DND-41 (cell line): ENCODE measurements at places on chromosomes 6 and 20.

- no peaks in the 10 kb centered on the region for H3K27me3 ChIP-seq
- no peaks in the 10 kb centered on the region for H3K36me3 ChIP-seq
- H3K4me1 ChIP-seq, result no peaks in the 10 kb centered on the region
- H3K27ac ChIP-seq, result no peak overlapping the region
- no peak overlapping the region for H3K4me3 ChIP-seq
These were observed 5.1 kb upstream of the TUBB1 start for GRCh38 chr20:59013959-59014608.

GRCh38 chr6:104226790-104227446 lies 632.8 kb downstream of the HACE1 start:
- H3K36me3 ChIP-seq, result no peaks in the 10 kb centered on the region
- no peak for DNase-seq
- no peak overlapping the region for H3K4me3 ChIP-seq
- H3K27me3 ChIP-seq, result no peaks in the 10 kb centered on the region
- no peaks in the 10 kb centered on the region for H3K4me1 ChIP-seq

DNA sequence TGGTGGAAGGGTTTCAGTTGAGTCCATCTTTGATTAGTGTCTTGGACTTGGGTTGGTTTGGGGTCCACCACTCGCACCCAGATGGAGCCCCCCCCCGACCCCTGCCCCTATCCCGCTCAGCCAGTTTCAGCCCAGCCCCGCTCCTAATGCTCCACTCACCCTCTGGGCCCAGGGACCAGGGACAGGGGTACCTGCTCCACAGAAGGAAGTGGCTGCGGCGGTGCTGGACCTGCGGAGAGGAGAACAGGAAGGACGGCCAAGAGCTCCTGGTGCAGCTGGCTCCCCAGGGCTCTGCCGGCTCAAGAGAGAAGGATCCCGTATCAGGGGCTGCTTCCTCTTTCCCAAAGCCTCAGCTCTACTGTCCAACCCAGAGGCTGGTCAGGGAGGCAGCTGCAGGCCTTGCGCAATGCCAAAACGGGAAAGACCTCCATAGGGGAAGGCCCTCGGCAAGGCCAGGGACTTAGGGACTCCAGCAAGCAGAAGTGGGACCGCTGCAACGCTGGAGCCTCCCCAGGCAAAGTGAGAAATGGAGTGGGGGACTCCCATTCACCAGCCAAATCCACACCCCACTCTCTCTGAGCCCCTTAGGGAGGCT lies at the start of gene SIGLEC1:
TSS of gene SIGLEC1 (minus strand) at position 322 of the 595 bp plus-strand sequence. CDS start 5,472 bp downstream, outside the sequence.
- H3K36me3 ChIP-seq, result no peaks in the 10 kb centered on the region
- H3K4me3 ChIP-seq, result no peak within 1 kb of the TSS
- no peaks in the 10 kb centered on the region for H3K27me3 ChIP-seq
- no peak within 1 kb of the TSS for H3K27ac ChIP-seq
- DNase-seq, result no peak
- H3K4me1 ChIP-seq, result 0 out of 2 replicates have a peak, but pooled peaks cover 2% of the 10 kb centered on the region

GRCh38 chr20:8932192-8933165 lies 136.4 kb upstream of the PLCB4 start:
- no peak overlapping the region for H3K4me3 ChIP-seq
- no peak for DNase-seq
- no peaks in the 10 kb centered on the region for H3K27me3 ChIP-seq

DNA sequence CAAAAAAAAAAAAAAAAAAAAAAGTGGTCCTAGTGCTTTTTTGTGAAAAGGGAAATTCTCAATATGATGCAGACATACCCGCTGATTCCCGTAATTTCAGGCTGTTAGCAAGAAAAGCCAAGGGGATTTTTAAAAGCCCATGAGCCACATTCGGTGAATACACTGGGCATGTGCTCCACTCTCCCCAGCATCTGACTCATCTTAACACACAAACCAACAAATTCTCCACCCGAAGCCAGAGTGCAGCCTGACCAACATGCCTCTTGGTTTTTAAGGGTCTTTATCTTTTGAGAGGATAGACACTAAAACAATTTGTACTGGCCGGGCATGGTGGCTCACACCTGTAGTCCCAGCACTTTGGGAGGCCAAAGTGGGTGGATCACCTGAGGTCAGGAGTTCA lies 45.5 kb upstream of the CD83 start:
- no peak overlapping the region for H3K4me3 ChIP-seq
- no peak for DNase-seq
- H3K36me3 ChIP-seq, result no peaks in the 10 kb centered on the region
- H3K4me1 ChIP-seq, result peaks cover 12% of the 10 kb centered on the region
- H3K27ac ChIP-seq, result no peak overlapping the region

- DNase-seq, result no peak
- H3K4me3 ChIP-seq, result no peak overlapping the region
- H3K27me3 ChIP-seq, result no peaks in the 10 kb centered on the region
- H3K4me1 ChIP-seq, result no peaks in the 10 kb centered on the region
- no peak overlapping the region for H3K27ac ChIP-seq
These were observed 62.5 kb downstream of the CEBPB start for GRCh38 chr20:50253101-50253500.

GRCh38 chr6:21213492-21213891 lies 380.1 kb upstream of the SOX4 start:
- no peaks in the 10 kb centered on the region for H3K4me1 ChIP-seq
- no peak overlapping the region for H3K4me3 ChIP-seq
- no peak for DNase-seq
- H3K36me3 ChIP-seq, result 0 out of 2 replicates have a peak, but pooled peaks cover 4% of the 10 kb centered on the region
- no peak overlapping the region for H3K27ac ChIP-seq
- no peaks in the 10 kb centered on the region for H3K27me3 ChIP-seq

DNA sequence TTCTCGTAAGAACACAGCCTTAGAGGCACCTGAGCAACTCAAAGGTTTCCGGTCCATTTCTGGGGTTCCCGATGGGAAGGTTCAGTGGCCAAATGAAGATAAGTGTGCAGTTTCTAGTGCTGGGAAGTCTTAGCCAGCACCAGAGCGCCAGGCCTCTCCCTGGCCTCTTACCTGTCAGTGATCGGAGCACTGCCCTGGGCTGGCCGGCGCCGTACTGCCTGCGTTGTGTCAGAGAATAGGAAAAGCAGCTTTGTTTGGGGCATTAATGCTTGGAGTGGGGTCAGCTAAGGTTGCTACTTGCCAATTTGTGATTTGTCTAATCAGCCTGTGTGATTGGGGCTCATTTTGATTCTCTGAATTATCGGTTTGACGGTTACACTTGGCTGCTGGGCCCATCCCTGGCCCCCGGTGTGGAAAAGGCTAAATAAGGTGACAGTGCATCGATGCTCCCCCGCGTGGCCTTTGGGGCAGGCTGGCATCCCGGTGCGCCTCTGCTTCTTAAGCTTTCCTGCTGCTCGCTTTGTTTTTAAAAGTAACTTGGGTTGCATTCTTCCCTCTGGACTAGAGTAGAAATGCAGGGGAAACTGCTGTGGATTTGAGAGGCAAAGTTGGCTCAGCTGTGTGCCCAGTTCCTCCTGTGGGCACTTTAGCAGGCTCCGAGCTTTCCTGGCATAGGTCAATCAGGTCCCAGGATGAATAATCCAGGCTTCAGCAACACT lies 51.8 kb downstream of the TCP11 start:
- no peak overlapping the region for H3K4me3 ChIP-seq
- no peaks in the 10 kb centered on the region for H3K4me1 ChIP-seq
- H3K36me3 ChIP-seq, result peaks cover 18% of the 10 kb centered on the region
- DNase-seq, result no peak

- H3K27me3 ChIP-seq, result no peaks in the 10 kb centered on the region
- H3K27ac ChIP-seq, result no peak overlapping the region
- H3K4me3 ChIP-seq, result no peak overlapping the region
- H3K4me1 ChIP-seq, result no peaks in the 10 kb centered on the region
These were observed 67.9 kb downstream of the ZHX3 start for GRCh38 chr20:41249411-41250281.

DNA sequence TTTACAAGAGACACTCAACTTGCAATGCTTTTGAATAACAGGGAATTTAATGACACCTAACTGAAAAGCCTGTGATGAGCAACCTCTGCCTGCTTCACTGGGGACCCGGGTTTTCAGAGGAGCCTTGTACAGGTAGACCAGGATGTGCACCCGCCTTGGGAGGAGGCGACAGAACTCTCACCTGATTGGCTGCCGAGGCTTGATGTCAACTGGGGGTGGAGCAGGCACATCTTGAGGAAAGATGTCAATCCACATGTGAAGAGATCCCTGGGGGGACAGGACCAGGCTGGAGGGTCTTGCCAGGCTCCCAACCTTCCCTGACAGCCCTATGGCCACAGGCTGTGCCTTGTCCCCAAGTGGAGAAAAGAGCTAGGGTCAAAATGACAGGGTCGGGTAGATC lies 19.8 kb downstream of the ERGIC3 start:
- no peaks in the 10 kb centered on the region for H3K27me3 ChIP-seq
- H3K4me3 ChIP-seq, result no peak overlapping the region
- DNase-seq, result no peak
- no peaks in the 10 kb centered on the region for H3K4me1 ChIP-seq
- no peak overlapping the region for H3K27ac ChIP-seq

DNA sequence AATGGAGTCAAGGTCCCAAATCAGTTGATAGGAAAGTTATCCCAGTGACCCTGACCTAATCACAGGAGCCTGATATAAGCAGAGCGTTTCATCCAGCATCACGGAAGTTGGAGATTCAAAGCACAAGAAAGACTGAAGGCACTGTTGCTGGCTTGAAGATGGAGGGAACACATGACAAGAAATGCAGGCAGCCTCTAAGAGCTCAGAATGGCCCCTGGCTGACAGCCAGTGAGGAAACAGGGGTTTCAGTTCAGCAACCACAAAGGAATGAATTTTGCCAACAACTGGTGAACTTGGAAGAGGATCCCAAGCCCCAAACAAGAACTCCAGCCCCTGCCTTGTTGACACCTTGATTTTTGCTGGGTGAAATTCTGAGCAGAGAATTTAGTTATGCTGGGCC lies 778.5 kb downstream of the MAFB start:
- no peak overlapping the region for H3K27ac ChIP-seq
- no peak for DNase-seq
- H3K36me3 ChIP-seq, result no peaks in the 10 kb centered on the region
- peaks cover 10% of the 10 kb centered on the region for H3K27me3 ChIP-seq
- no peak overlapping the region for H3K4me3 ChIP-seq
- H3K4me1 ChIP-seq, result no peaks in the 10 kb centered on the region

- no peak overlapping the region for H3K27ac ChIP-seq
- no peaks in the 10 kb centered on the region for H3K36me3 ChIP-seq
- H3K4me1 ChIP-seq, result peaks cover 25% of the 10 kb centered on the region
- peaks cover 16% of the 10 kb centered on the region for H3K27me3 ChIP-seq
These were observed 53.4 kb downstream of the AKAP12 start for GRCh38 chr6:151292974-151293687.

DNA sequence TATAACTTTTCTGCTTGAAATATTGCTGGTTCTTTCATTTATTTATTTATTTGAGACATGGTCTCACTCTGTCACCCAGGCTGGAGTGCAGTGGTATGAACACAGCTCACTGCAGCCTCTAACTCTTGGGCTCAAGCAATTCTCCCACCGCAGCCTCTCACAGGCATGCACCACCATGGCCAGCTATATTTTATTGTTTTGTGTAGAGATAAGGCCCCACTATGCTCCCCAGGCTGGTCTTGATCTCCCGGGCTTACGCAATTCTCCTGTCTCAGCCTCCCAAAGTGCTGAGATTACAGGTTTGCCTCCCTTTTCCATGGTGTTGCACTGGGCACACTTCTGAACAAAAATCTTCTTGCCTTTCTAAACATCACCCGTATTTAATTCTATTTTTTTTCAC lies 39.1 kb upstream of the RNGTT start:
- no peaks in the 10 kb centered on the region for H3K27me3 ChIP-seq
- peaks cover 6% of the 10 kb centered on the region for H3K4me1 ChIP-seq
- no peak overlapping the region for H3K4me3 ChIP-seq
- no peaks in the 10 kb centered on the region for H3K36me3 ChIP-seq

- H3K27ac ChIP-seq, result no peak overlapping the region
- H3K36me3 ChIP-seq, result no peaks in the 10 kb centered on the region
- no peaks in the 10 kb centered on the region for H3K4me1 ChIP-seq
- no peak for DNase-seq
These were observed 34.6 kb upstream of the TMEM244 start for GRCh38 chr6:129895692-129896091.

GRCh38 chr20:4014031-4014474 lies 1.3 kb downstream of the RNF24 start:
- H3K36me3 ChIP-seq, result peaks cover 14% of the 10 kb centered on the region
- peaks cover 48% of the 10 kb centered on the region for H3K4me1 ChIP-seq
- H3K27ac ChIP-seq, result peak overlapping the region; percentile 74
- no peaks in the 10 kb centered on the region for H3K27me3 ChIP-seq
- peak; percentile 75 for DNase-seq

- H3K4me1 ChIP-seq, result no peaks in the 10 kb centered on the region
- peaks cover 21% of the 10 kb centered on the region for H3K27me3 ChIP-seq
- no peak overlapping the region for H3K4me3 ChIP-seq
- no peaks in the 10 kb centered on the region for H3K36me3 ChIP-seq
These were observed 160.1 kb upstream of the PMEPA1 start for GRCh38 chr20:57869951-57870315.

- no peaks in the 10 kb centered on the region for H3K36me3 ChIP-seq
- H3K27me3 ChIP-seq, result no peaks in the 10 kb centered on the region
- no peak overlapping the region for H3K4me3 ChIP-seq
- no peaks in the 10 kb centered on the region for H3K4me1 ChIP-seq
- no peak for DNase-seq
- H3K27ac ChIP-seq, result no peak overlapping the region
These were observed 126.5 kb upstream of the JAG1 start for GRCh38 chr20:10800288-10800687.

DNA sequence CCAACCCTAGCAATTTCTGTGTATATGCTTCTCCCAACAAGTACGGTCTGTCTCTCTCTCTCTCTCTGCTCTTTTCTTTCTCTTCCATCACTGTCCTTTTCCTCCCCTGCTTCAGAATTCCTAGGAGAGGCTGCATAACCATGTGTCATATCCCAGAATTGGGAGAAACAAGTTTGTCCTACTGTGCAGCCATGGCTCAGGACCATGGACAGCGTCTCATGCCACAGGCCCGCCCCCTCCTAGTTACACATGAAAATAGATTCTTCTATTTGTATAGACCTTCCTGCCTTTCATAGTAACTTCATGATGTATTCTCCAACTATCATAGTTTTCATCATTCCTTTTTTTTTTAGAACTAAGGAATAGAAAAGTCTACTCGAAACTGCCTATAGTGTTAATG lies 98.0 kb downstream of the FNDC1 start:
- no peak overlapping the region for H3K4me3 ChIP-seq
- H3K36me3 ChIP-seq, result no peaks in the 10 kb centered on the region
- H3K4me1 ChIP-seq, result no peaks in the 10 kb centered on the region
- no peak overlapping the region for H3K27ac ChIP-seq

GRCh38 chr6:44966449-44967092 lies 361.6 kb upstream of the RUNX2 start:
- DNase-seq, result no peak
- H3K4me1 ChIP-seq, result peaks cover 8% of the 10 kb centered on the region
- H3K4me3 ChIP-seq, result no peak overlapping the region

DNA sequence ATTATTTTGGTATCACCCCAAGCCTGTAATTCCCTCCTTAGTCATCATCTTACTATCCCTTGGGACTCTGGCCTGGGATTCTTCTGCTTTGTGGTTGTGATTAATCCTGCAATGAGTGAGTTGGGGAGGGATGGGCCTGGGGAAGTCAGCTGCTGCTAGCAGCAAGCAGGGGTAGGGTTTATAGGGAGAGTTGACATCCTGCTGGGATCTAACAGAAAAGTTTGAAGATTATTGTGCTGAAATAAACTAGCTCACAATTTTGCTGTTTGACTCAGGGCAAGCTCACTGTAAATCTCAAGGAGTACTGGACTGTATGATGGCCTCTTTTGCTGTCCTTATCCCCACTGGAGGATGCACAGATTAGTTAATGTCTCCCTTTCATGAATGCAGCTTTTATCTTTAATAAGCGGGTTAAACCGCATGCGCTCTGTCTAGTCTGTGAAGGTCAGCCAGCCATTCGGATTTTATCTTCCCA lies 83.4 kb downstream of the JARID2 start:
- no peaks in the 10 kb centered on the region for H3K36me3 ChIP-seq
- H3K27ac ChIP-seq, result no peak overlapping the region
- no peaks in the 10 kb centered on the region for H3K27me3 ChIP-seq
